Ureter (tissue), 1 donor: ENCODE measurements at places on chromosomes 5 and 9. TPM values are rescaled to one million over a fixed set of nuclear protein-coding genes. Genes with fewer than 3 reads are reported as not detected.

The C5orf58 gene
- total RNA-seq, result not detected

- no peak for DNase-seq
These were observed 380.8 kb upstream of the RFX3 start for GRCh38 chr9:3906437-3907213.

DNA sequence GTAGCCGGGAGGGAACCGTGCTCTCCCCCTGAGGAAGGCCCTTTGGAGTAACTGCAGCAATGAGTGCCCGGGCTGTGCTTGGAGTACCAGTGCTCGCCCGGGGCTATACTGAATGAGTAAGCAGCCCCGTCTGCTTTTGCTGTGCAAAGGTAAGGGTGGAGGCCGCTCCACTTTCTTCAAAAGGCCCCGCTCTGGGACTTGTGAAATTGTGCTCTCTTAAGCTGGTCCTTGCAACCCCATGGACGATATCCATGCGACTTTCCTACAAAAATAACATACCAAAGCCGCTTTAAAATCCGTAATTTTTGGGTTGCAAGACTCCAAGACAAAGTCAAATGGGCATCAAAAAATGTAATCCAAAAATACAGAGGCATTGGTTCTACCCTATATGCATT lies 578 bp upstream of the TNFAIP8 start:
- DNase-seq, result peak; percentile 62

DNA sequence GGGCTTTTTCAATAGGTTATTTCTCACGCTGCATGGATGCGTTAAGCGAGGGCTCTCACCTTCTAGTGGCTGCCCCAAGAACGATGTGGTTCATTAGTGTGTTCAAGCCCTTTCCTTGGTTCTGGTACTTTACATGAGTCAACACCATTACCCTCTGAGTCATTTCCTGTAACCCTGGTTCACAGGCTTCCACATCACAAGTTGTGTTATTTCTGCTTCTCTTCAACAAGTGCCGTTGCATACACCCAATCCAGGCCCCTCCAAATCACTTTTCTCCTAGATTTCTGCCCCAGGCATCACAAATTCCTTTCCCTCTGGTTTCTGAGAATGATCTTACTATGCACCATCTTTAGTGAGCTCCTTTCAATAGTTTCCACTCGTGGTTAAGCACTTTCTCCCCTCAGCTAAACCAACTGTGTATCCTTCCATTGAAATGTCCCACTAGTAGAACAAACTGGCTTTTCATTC lies 69.5 kb upstream of the RAD23B start:
- no peak for DNase-seq

The PHAX gene
- total RNA-seq, result 31.1 TPM

DNA sequence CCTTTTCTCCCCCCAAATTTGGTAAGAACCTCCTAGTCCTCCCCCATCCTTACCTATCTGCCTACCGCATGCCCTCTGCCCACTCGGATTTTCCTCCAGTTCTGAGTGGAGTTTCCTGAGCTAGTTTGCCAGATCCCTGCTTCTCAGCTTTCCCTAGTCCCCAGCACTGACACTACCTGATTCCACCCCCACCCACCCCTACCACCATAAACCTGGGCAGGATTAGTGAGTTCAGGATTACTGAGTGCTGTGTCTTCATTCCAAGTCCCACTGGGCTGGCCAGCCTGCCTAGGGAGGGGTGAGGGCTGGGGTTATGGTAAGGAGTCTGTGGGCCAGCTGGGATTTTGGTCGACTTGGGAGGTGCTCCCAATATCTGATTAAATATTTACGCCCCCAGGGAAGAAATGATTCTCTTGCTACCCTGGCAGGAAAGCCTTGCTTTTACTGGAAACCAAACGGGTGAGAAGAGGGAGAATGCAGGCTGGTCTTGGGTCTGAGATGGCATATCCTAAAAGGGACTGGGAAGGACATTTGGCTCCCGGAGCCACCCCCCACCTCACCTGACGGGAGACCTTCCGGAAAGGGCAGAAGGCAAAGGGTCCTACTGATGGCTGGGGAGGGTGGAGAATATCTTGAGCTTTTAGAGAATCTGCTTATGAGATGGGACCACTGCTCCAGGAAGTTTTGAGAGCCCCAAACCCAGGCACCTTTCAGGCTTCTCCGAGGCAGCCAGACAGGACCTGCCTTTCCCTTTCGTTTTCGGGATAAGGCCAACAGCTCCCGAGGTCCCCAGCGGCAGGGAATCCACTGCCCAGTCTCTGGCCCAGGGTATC lies 3.7 kb downstream of the PITX1 start:
- DNase-seq, result no peak

- DNase-seq, result no peak
These were observed 41.2 kb upstream of the TRIO start for GRCh38 chr5:14101922-14102321.

- DNase-seq, result no peak
These were observed 21.4 kb upstream of the JAKMIP2 start for GRCh38 chr5:147803926-147804325.

The FOXD1 gene
- 1.1 TPM for total RNA-seq

The PCDHB15 gene
- 4.3 TPM for total RNA-seq

The TLE1 gene
- 74.0 TPM for total RNA-seq

The DUSP1 gene
- total RNA-seq, result 84.2 TPM

- DNase-seq, result no peak
These were observed 58.9 kb downstream of the HSPA4 start for GRCh38 chr5:133110709-133111108.

DNA sequence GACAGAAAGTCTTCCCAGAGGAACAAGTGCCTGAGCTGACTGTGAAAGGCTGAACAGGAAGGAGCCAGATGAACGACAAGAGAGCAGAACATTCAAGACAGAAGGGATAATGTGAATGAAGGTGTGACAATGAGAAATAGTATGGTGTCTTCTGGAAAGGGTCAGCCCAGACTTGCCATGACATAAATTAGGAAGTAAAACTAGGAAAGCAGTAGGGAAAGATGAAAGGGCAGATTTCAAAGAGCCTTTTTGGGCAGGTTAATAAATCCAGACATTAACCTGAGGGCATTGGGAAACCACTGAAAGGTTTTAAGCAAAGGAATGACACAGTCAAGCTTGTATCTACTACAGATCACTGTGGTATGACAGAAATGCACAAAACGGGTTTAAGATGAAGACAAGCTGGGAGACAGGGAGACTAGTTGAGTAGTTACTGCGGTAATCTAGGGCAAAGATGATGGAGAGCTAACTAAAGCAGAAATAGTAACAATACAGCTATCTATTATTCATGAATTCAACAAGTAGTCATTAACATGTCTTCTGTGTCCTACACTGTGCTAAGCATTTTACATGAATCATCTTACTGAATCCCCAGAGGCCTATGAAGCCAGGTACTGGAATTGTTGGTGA lies 580.9 kb upstream of the WWC1 start:
- no peak for DNase-seq

The RABL6 gene
- 60.2 TPM for total RNA-seq

DNA sequence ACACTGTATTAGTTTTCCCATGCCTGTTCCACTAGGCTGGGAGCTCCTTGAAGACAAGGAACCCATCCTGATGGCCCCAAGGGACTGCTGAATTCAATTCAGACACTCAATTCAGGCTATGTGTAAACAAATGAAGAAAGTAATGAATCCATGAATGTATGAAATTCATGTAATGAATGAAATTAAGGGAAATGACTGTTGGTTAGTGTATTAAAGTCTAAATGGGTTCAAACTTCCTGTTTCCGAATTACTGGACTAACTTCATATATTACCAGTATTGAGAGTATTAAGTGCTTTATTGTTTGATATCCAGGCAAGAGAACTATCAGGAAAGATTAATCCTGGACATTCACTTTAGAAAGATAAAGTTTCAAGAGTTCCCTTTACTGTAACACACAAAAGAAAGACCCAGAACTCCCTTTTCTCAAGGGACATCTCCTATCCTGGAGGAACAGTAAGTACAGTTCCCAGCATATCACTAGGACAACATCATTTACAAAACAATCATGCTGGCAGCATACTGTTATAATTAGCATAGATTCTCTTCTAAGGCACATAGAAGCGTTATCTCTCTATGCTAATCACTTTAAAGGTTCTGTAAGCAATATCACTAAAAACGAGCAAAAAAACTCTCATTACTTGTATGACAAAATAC lies 28.5 kb upstream of the IFNK start:
- DNase-seq, result no peak

The EDIL3 gene
- 6.8 TPM for total RNA-seq

DNA sequence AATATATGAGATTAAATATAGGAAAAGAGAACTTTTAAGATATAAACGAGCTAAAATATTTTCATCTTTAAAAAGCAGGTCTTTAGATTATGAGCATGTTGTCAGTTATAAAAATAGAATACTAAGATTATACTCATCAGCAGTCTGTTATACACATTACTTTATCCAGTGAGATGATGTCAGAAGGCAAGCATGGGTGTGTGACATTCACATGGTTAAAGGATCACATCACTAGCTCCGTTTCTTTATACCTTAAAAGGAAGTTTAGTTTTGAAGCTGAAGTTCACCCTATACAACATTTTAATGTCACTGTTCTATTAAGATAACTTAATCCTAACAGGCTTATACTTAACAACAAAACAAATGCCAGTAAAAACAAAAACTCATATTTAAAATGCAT lies 59.6 kb downstream of the RICTOR start:
- DNase-seq, result no peak

DNA sequence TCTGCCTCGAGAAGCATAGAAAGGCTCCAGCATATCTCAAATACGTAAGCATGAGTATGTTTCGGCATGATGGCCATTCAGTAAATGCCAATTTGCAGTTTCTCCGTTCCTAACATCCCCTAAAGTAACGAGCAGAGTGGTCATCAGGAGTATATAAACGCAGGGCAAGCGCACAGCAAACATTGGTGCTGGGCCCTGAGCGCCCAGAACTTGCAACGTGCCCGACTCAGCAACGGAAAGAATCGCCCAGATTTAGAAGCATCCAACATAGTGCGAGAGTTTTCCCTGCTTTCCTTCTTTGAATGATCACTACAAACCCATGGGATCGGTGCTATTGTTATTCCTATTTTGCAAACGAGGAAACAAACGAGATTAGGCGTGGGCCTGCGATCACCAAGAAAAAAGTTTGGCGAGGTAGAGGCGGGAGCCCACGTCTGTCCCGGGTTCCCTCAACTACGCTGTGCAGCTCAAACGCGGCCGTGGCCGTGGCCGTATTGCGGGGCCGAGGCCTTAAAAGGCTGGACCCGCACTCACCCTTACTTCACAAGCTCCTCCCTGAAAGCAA lies 505 bp downstream of the RPS14 start:
- DNase-seq, result no peak

The LRRC26 gene
- total RNA-seq, result not detected

DNA sequence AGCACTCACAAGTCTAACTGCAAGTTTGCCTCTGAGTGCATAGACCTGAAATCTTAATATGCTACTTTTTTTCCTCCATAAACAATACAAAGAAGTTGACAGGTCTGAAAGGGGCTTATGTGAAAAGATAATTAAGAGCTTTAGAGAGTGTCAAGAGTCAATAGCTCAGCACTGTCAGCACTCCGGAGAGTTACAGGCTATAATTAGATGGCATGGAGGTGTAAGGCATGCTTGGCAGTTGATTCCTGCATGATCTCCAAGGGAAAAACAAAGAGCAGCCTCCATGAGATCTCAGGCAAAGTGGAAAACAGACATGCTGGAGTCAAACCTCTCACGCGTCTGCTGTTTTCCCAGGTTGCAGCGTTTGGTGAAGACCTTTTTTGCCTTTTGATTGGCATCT lies 468.7 kb downstream of the TLE4 start:
- no peak for DNase-seq

The KIF12 gene
- 6.4 TPM for total RNA-seq

- no peak for DNase-seq
These were observed 11.8 kb upstream of the MRNIP start for GRCh38 chr5:179870403-179870903.

DNA sequence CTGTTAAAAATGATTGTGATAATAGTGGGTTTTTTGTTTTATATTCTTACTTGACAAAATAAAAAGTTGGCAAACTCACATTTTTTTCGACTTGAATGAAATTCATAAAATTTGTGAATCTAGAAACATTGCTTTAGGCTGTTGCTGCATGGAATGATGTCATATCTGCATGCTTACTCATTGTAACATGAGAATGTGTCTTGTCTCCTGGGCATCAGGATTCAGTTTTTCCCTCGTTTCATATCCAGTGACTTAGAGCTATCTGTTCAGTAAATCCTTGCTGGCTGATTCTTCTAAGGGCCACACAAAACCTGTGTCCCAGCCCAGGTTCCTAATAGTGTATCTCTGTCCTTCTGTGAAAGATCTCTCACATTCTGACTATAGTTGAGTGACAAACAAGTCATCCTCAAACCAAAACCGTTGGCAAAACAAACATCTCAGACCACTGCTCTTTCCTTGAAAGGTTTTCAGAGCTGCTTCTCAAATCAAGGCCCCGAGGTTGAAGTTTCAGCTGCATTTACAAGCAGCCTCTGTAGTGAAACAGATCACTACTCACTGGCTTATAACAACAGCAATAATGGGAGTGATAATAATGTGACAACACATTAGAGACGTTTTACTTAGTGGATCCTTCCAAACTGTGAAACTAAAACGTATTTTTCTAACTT lies 95.0 kb downstream of the NPR3 start:
- no peak for DNase-seq

GRCh38 chr9:129164246-129164930 lies 13.7 kb downstream of the IER5L start:
- no peak for DNase-seq

The PCDHA13 gene
- total RNA-seq, result 0.42 TPM

DNA sequence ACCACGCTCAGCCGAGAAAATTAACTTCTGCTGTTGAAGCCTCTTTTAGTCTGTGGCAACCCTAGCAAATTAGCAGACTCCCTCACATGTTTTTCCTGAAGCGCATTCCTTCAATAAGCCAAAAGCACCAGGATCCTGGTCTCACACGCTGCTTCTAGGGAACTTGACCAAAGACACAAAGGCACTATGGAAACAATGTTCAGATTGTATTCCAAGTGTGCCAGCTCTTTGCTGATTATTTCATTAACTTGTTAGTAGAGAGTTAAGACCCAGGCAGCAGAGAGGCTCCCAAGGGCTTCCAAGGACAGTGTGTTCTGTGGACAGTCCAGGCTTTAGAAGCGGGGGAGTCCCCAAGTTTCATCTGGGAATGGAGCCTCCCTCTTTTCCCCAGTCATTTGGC lies 94.4 kb upstream of the BASP1 start:
- DNase-seq, result no peak
